NCI-H774 (cell line): ENCODE measurements at places on chromosomes 12 and 14.

DNA sequence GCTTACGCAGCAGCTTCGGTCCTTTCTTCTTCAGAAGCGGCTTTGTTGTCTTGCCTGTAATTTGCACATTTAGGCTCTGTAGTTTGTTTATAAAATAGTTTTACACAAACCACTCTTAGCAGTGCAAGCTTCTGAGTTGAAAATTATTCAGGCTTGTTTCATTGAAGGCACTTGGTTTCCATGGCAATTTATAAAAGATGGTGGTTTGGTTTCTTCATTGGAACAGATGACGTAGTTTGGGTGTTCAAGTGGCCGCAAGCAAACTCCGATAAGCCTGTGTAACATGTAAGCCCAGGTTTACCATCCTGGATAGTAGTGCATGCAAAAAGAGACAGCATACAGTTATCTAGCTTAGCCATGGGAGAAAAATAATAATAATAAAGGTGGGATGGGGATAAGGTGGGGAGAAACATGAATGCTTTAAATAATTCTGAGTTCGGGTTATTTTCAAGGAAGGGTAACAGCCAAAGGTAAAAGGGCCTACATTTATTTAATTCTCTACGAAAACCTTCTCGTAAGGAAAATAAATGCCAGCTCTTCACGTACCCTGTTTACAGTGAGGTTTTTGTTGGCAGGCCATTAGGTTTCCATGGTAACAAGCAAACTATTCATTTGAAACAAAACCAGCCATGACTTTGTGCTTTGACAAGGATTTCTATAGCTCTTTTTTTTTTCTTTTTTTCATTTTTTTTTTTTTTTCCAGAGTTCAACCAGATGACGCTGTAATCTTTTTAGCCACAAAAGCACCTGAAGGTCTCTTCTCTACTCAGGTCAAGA lies 189.6 kb upstream of the RPL10L start:
- peak; percentile 62 for DNase-seq

DNA sequence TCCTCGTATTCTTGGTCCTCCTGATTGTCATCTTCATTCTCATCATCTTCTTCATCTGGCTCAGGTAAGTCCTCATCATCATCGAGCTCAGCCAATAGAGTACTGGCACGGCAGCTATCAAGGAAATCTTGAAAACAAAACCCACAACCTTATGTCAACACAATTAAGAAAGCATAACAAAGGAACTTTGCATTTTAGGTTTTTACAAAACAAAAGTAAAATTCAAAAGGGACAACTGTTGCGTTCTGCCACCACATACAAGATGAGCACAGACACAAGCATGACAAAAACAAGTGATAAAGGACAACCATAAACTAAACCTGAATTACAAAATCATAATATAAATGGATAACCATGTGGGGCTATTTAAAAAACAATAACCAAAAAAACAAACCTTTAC lies 84.7 kb downstream of the HECTD1 start:
- no peak for DNase-seq

GRCh38 chr14:69324341-69324931 lies 64.5 kb downstream of the GALNT16 start:
- DNase-seq: no peak

DNA sequence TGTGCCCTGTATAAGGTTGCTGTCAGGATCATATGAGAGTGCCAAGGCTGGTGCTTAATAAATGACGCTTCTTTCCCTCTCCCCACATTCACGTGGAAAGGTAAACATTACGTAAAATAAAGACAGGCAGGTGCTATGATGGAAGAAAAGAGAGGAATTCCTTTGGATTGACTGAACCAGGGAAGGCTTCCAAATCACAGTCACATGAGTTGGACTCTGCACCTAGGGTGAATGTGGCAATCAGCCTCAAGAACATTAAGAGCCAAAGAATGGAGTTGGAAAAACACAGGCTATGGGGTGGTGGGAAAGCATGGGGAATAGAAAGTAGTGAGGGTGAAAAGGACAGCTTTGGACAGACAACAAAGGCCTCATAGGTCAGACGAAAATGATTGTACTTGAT lies 473.1 kb downstream of the VRK1 start:
- no peak for DNase-seq

GRCh38 chr12:1980282-1980681 lies 24.0 kb downstream of the DCP1B start:
- no peak for DNase-seq

- no peak for DNase-seq
Observed at GRCh38 chr12:25793196-25793595, 165.3 kb upstream of the RASSF8 start.

GRCh38 chr12:47504775-47505446 lies 200.9 kb downstream of the RPAP3 start:
- no peak for DNase-seq

GRCh38 chr12:110600254-110600653 lies 13.7 kb upstream of the TCTN1 start:
- DNase-seq: peak; percentile 20

DNA sequence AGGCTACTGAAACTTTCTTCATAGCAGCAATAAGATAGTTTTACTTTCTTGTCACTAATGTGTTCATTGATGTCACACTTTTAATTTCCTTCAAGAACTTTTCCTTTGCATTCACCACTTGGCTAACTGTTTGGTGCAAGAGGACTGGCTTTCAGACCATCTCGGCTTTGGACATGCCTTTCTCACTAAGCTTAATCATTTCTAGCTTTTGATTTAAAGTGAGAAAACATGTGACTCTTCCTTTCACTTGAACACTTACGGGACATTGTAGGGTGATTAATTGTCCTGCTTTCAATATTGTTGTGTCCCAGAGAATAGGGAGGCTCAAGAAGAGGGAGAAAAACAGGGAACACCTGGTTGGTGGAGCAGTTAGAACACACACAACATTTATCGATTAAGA lies 41.9 kb downstream of the IFNG start:
- DNase-seq: no peak

DNA sequence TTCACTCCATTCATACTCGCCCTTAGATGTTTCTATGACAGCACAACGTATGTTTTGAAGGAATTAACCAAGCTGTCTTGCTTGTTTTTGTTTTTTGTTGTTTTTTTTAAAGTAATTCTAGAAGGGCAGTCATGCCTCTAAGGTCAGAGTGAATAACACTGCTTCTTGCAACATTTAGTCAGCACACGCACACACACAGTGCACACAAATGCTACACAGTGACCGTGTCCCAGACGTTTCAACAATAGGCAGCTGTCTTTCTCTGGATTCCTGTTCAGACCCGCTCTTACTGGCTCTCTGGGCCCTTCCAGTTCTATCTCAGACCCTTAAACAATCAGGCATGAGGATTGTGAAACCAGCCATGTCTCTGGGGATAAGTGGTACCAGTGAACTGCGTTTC lies 351.0 kb upstream of the FKBP4 start:
- no peak for DNase-seq

- no peak for DNase-seq
Observed at GRCh38 chr14:23209651-23210423, 26.4 kb upstream of the SLC7A8 start.

DNA sequence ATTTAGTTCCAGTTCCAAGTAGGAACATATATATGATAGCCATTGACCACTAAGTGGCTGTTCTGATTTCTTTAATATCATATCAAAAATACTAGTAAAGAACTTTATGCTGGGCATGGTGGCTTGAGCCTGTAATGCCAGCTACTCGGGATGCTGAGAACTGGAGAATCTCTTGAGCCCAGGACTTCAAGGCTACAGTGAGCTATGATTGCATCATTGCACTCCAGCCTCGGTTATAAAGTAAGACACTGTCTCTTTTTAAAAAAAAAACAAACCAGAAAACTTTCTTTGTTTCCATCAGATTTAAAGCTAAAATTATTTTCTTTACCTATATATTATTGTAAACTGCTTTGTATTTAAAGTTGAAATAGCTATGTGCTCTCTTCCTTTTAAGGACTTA lies 127.0 kb downstream of the SCAF11 start:
- DNase-seq: no peak

- DNase-seq: no peak
Observed at GRCh38 chr12:62705846-62706245, 229.1 kb downstream of the PPM1H start.

GRCh38 chr14:60184905-60185555 lies 19.8 kb upstream of the DHRS7 start:
- no peak for DNase-seq

DNA sequence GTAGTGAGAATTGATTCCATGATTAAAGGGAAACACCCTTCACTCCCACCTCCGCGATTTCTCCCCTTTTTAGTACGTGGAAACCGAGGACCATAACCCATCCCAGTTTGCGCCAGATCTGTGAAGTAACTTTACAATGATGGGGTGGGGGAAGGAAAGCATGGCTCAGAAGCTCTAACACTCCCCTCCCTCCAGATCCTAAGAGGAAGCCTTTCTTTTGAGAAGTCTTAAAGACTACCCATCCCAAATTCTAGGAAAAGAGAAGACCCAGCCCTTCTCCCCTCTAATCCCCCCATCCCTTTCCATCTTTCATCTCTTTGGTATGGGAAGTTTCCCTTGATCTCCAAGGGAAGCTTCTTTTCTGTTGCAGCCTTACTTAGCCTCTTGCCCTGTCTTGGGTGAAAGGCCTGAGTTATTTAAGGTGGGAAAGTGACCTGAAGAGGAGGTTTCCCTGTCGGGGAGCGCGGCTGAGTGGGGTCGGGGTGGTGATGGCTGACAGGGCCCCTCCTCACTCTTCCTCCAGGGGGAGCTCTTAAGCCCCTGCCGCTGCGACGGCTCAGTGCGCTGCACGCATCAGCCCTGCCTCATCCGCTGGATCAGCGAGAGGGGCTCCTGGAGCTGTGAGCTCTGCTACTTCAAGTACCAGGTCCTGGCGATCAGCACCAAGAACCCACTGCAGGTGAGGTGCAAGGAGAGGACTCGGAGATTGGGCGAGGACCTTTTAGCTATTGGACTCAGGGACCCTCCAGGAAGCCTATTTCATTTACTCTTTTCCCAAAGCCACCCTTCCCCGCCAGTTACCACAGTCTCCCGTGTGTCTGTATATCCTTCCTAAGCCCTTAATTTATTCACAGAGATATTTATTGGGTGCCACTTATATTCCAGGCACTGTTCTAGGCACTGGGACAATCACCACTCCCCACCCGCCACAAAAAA lies 1.8 kb downstream of the MARCHF9 start:
- no peak for DNase-seq

DNA sequence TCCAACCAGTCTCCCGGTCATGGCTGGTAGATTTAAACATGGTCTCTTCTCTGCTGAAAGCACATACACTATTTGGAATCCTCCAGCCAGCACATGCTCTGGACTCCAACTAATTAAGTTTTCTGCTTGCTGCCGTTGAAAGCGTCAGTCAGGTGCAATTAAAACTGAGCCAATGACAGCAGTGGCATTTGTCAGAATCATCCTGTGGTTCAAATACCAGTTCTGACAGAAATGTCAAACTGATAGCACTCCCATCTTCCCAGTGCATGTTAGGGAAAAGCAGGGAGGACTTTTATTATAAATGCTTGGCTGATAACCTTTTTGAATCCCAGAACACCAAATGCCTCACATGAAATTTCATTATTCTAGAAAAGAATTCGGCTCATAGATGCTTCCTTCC lies 401.8 kb downstream of the PDZRN4 start:
- DNase-seq: no peak

GRCh38 chr12:106436164-106436563 lies 78.6 kb downstream of the POLR3B start:
- DNase-seq: no peak

- DNase-seq: peak; percentile 73
Observed at GRCh38 chr12:1936406-1937320, 18.2 kb upstream of the CACNA2D4 start.

DNA sequence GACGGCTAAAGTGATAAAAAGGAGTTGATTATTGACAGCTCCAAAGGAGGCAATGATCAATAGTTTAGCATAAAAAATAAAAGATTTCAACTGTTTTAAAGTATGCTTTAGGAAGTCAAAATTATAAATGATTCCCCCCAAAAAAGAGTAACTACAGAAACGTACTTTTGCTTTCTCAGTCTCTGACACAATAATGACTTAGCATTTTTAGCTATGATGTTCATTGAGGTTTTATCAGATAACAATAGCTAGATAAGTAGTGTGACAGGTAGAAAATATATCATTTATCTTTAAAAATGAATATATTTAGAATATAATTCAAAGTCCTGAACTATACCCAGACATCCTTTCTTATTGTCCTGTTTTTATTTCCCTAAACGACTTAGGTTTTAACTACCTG lies 352.9 kb downstream of the SOX5 start:
- no peak for DNase-seq

DNA sequence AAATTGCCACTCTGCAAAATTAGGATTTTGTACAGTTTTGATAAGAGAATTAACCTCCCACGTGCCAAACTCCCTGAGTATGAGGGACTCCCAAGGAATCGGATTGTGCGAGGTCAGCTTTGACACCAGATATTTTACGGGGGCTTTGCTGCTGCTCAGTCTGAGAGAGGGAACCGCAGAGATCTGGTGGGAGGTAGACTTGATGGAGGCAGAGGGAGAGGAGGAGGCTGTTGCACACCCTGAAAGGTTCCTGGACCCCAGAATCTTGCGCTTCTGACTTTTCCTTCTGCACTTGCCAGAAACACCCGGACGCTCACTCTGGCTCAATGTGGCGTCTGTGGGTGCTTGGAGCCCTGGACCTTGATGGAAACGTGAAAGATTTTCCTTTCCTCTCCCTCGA lies 83.9 kb downstream of the PAPOLA start:
- no peak for DNase-seq

- no peak for DNase-seq
Observed at GRCh38 chr14:33800735-33801163, 150.1 kb downstream of the EGLN3 start.

- no peak for DNase-seq
Observed at GRCh38 chr12:42892702-42893551, 303.4 kb upstream of the PRICKLE1 start.

DNA sequence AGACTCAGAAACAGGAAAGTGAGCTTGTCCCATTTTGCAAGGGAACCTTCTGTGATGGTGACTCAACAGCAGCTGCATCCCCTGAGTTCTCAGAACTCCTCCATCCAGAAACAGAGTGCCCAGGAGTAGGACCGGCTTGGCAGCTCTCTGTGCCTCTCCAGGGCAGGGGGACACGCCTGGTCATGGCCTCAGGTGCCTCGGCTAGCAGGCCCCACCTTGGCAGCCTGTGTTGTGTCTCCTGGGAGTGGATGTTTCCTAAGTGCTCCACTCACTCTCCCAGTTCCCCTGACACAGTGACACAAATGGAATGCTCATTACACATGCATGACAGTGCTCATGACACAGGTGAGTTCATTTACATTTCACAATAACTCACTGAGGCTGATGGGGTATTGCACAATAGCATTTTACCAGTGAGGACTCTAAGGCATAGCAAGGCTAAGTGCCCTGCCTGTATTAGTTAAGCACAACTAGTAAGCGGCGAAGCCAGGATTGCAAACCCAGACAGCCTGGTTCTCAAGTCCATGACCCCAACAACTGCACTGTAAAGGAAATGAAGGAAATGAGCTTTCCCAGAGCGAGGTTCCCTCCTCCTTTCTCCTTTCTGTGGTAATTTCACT lies 47.4 kb downstream of the CALM1 start:
- no peak for DNase-seq

DNA sequence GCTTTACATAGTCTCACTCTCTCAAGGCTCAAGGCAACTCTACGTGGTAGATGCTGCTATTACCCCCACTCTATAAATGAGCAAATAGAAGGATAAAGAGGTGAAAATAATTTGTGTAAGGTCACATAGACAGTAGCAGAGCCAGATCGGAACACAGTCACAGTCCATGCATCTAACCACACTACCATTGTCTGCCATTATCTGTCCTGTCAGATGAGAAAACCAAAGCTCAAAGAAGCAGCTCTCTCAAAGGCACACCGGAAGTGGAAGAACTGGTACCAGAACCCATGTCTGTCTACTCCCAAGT lies 134.4 kb upstream of the NUDT4 start:
- no peak for DNase-seq
